Stimulated activated CD4-positive, alpha-beta T cell treated with anti-CD3 and anti-CD28 coated beads, Interleukin-1b, Interleukin-23, amount 100 ng/mL, for 1 hour (primary cell): ENCODE measurements at places on chromosomes 3 and 15.

- no peak for DNase-seq
Measured at GRCh38 chr15:36053746-36054145, 507.8 kb upstream of the DPH6 start.

- DNase-seq = no peak
Measured at GRCh38 chr3:177483182-177483967, 286.1 kb upstream of the TBL1XR1 start.

DNA sequence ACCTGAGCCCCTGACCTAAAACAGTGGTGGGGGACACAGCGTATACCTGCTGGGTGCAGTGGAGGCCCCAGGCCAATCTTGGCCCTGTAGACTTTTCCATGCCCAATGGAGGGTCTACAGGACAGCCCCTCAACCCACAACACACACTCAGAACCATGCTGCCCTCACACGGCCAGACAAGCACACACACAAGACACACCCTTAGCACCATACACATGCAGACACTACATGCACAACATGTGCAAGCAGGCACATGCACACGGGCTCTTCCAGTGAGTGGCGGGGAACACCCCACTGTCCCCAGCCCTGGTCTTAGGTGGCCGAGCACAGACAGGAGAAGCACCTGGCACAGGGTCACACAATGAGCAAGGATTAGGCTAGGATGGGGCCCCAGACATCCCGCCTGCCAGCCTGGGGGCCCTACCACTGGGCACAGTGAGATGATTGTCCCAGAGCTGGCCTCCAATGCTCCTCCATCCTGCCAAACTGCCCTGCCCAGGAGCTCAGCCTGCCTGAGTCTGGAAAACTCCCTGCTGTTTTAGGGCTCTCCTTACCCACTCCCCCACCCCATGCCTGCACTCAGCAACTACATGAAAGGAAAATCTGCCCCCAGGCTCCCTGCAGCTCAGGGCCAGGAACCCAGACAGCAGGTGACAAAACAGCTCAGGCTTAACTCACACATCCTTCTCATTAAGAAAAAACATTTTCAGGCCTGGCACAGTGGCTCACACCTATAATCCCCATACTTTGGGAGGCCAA, 15.8 kb downstream of the IQSEC1 start:
- DNase-seq = no peak

DNA sequence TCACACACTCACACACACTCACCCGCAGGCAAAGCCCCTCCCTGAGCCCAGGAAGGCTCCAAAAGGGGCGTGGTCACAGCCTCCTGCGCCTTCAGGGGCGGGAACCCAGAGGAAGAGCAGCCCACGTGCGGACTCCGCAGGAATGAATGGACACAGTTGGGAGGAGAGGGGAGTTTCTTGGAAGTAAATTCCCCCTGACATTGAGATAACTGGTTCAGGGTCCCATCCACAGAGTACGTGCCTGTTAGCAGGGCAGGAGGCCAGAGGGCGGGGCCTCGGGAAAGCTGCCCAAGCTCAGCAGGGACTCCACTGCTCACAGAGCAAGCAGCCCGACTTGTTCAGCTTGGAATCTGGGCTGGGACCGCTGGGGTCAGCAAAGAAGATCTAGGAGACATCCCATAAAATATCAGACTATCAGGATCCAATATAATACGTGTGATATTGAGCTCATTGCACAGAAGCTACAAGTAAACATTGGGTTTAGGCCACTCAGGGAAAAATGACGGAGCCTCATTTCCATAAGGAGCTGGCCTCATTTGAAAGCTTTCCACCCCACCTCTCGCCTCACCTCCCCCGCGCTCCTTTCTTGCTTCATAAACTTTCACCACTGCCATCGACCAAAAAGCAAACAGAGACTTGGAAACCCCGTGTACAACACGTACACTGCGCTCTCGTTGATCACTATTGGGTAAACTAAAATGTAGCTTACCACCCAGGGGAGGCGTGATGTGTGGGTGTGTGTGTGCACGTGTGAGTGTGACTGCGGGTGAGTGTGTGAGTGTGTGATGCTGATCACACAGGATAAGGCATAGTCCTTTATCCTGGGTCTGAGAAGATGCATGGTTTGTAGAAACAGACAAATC, 36.0 kb downstream of the TM2D3 start:
- DNase-seq = no peak

GRCh38 chr3:142542054-142542453, 36.5 kb downstream of the ATR start:
- no peak for DNase-seq
